ENCODE measurements at places on chromosomes 7 and 10.

- peak; percentile 24 for DNase-seq
Observed at GRCh38 chr10:114100848-114101741, 57.4 kb downstream of the ADRB1 start.

DNA sequence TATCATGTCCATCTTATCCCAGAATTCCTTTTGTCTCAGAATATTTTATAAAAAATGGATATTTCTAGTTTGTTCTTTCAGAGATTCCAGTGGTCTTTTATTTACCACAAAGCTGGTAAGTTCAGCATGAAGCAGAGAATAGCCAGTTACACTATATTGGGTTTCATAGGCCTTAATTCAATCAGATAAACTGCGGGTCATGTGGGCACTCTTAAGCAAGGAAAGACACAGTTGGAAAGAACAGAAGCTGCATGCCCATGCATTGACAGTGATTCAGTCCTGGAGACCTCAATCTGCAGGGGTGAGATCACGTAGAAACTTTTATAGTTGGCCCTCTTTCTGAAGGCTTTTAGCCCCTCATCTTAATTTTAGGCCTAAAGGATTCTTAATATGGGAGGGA, 281.3 kb upstream of the IGFBP3 start:
- no peak for DNase-seq

DNA sequence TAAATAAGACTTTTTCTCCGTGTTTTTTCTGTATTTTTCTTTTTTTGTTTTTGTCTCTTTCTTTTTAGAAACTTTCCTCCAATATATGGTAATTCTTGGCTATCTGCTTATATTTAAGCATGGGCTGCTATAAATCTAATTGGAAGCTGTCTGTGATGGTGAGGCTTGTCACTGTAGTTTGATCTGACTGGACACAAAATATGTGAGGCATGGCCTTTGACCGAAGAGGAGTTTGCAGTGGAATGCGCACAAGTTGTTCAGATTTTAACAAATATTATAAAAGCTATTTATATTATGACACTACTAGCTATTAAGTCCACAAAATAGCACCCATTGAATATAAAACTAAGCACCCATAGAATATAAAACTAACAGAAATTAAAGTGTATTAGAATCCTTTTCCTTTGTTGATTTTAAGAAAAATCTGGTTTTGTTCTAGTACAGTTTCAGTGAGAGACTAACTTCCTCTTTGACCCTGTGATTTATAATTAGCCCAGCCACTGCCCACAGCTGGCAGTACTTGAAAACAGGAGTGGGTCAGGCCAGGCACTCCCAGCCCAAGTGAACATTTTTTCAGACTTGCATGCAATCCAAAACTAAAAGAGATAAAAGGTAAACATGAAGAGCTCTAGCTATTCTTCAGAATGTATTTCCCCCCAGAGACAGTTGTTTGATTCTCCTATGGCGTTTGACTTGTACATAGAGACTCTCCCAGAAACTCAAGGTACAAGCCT, 69.9 kb upstream of the FGL2 start:
- DNase-seq, result no peak

GRCh38 chr7:24779283-24779655, 22.0 kb upstream of the GSDME start:
- DNase-seq, result no peak

GRCh38 chr7:42690794-42691639, 220.9 kb downstream of the C7orf25 start:
- peak; percentile 7 for DNase-seq

DNA sequence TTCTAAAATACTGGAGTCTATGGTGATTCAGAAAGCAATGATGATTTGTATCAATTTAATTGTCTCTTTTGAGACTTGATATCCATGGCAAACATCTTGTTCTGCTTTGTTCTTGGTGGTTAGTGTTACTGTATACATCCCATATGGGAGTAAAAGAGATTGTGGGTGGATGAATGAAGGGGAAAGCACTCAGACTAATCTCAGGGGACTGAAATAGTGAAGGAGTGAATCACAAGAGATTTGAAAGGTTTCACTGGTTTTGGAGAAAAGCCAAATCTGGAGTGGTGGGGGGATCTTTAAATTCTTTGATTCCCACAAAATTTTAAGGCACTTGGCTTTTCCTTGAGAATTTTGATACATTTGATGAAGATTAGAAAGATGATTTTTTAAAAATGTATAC, 369.4 kb downstream of the INHBA start:
- peak; percentile 24 for DNase-seq

GRCh38 chr7:70131817-70132216, 533.5 kb downstream of the AUTS2 start:
- no peak for DNase-seq

- DNase-seq, result no peak
Observed at GRCh38 chr10:114388275-114388674, 16.0 kb downstream of the AFAP1L2 start.

GRCh38 chr10:48504141-48504885, 100.6 kb downstream of the ARHGAP22 start:
- DNase-seq, result no peak

DNA sequence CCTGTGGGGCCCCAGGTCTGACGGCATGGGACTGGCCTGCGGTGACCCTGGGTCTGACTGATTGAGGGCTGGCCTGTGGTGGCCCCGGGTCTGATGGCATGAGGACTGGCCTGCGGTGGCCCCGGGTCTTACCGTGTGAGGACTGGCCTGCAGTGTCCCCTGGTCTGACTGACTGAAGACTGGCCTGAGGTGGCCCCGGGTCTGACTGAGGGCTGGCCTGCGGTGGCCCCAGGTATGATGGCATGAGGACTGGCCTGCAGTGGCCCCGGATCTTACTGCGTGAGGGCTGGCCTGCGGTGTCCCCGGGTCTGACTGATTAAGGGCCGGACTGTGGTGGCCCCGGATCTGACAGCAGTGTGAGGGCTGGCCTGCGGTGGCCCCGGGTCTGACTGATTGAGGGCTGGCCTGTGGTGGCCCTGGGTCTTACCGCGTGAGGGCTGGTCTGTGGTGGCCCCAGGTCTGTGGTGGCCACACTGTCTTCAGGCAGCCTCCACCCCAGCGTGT, 10.9 kb downstream of the JAKMIP3 start:
- no peak for DNase-seq

- no peak for DNase-seq
Observed at GRCh38 chr10:51857305-51857704, 157.9 kb upstream of the CSTF2T start.

DNA sequence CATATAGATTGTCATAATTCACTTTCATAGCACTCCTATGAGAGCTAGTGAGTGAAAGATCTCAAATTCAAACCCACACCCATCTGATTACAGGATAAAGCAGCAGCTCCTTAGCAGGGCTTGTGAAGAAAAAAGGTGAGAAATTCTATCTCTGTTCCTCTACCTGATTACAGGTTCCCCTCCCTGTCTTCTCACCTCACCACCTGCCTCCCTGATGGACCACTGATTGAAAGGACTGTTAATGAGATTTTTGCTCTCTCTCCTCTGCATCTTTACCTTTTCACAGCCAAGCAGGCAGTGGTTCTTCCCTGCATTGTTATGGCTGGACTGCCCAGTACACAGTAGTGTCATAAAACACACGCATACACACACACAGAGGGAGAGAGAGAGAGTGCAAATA, 228.5 kb downstream of the MTERF1 start:
- no peak for DNase-seq

GRCh38 chr7:23332910-23333612, 33.9 kb downstream of the MALSU1 start:
- DNase-seq, result no peak

- DNase-seq, result no peak
Observed at GRCh38 chr7:71429083-71429482, 297.1 kb downstream of the GALNT17 start.

DNA sequence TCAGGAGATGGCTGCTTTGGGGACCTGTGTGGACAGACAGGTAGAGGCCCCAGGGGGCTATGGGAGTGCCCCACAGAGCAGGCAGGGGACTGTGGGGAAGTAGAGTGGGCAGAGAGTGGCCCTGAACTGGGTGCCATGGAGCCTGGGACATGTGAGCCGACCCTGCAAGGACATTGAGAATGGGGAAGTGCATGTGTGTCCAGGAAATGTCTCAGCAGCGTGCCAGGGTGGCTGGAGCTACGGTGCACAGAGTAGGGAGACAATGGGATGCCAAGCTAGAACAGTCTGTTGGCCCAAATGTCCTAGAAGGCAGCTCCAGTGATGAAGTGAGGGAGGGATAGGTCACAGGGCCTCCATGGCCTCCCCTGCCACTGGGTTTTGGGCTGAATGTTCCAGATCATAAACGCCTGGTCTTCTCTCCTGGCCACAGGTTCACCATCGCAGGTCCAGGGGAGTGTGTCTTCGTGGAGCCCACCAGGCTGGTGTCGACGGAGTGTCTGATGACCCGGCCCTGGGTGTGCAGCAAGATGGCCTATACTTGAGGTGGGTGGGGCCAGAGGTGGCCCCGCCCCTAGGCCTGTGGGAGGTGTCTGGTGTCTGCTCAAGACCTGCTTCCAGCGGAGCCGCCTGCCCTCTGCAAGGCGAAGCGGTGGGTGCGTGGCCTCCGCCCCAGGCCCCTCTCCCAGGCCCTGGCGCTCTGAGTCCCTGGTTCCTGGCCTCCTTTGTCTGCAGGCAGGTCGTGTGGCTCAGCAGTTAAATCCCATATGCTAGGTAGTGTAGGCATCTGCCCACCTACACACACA, 20.5 kb downstream of the CLEC2L start:
- no peak for DNase-seq

DNA sequence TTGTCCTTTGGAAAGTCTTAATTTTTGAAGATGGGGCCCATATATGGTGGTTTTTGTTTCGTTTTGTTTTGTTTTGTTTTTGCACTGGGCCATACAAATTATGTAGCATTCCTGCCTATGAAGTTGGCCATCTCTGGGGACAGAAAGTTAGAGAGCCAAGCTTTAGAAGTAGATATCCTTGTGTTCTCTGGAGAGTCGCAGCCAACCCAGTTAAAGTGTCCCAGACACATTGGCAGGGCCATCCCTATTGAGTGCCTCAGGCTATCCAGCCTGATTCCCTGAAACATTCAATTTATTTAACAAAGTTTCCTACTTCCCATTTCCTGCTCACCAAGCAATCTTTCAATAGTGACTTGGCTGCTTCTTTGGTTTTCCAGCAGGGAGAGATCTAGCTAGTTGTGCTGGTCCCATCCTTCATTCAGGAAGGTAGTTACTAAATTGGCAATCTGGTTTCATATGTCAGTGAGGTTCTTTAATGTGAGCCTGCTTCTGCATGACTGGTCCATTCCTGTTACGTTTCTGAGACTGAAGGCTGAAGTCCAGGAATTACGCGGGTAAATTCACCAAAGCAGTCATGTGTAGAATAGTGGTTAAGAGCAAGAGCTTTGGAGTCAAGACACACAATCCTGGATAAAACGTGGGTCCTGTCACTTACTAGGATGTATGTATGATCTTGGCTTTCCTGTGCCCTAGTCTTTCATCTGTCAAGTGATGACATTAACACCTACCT, 49.3 kb upstream of the HBP1 start:
- DNase-seq, result no peak

GRCh38 chr10:99529591-99530107, 3.1 kb upstream of the NKX2-3 start:
- DNase-seq, result no peak

DNA sequence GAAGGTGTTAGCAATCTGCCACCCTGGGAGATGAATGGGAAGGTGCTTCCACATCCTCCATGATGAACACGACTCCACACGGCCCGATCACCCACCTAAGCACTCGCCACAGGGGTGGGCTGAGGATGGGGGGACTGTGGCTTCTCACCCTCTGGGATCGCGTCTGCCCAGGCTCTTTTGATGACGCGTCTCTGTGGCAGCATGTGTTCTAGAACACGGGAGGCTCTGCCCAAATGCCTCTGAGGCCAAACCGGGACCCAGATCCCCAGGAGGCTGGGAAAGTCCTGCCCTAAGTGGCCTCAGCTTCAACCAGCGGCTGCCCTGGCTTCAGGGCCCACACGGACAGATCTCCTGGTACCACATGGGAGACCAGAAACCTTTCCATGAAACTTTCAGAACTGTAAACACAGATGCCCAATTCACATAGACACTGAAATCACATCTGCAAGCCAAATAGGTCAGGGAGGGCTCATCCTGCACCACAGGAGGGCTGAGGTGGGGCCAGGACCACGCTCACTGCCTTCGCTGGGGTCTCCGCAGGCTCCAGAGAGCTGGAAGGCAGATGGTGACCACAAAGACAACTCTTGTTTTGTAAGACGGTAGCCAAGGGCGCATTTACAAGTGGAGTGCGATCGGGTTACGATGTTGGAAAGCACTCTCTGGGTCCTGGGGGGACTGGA, 200.6 kb downstream of the PTPRN2 start:
- DNase-seq, result no peak

DNA sequence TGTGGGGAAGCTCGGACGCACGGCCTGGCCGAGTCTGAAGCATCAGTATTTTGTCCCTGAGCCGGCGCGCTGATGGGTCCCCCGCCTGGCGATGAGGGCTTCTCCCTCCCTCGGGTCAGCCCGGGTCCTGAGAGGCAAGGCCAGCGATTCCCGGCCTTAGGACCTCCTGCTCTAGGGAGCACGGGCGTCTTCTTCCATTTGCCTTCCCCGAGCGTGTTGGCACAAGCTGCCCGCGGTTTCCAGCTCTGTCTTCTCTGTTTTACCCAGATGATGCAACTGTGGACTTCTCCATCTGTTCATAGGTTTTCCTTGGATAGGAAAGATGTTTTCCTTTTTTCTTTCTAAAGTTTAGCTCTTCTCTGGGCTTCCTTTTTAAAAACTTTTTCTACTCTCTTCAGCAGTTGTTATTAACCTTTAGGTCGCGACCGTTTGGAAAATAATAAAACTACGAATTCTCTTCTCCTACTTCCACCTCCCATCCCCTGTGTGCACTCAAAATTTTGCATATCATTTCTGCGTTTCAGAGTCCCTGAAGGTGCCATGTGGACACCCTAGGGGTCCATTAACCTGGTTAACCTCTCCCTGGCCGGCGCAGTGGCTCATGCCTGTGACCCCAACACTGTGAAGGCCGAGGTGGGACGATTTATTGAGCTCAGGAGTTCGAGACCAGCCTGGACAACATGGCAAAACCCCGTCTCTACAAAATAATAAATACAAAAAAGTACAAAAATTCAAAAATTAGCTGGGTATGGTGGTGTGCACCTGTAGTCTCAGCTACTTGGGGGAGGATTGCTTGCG, 1.4 kb upstream of the SLC25A28 start:
- no peak for DNase-seq

DNA sequence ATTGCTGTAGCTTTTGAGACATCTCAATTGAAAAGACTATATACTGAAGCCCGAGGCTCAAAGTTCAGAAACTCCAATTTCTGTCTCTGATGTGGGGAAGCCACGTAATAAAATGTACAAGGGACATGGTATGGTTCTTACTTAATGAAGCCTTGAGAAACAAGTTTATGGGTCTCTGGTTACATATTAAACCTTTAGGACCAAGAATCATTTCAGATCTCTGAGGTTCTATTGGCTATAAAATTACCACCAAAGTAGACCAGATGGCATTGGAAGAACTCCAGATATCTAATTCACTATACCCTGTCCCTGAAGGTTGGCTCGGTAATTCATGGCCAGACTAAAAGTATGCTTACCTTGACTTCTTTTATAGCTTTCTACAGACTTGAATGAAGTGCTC, 23.7 kb downstream of the STAMBPL1 start:
- DNase-seq, result no peak

DNA sequence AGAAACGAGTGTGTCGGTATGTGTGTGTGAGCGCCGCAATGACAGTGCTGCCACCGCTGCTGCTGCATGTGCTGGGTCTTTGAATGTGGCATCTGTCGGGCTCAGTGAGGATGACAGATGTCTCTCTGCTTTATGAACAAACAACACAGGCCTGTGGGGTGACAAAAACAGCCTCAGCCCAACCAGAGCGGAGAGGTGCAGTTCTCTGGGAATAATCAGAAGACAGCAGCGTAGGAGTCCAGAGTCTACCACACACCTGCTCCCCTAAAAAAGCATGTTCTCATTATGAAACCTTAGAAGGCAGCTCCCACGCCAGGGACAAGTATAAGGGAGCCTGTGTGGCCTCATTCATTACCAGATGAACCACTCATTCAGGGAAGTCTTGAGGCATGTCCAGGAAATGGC, 278.3 kb downstream of the KCNMA1 start:
- no peak for DNase-seq

All from hepatic stellate cell (primary cell).